Endothelial cell of umbilical vein (primary cell): ENCODE measurements at places on chromosomes 12 and 14.
A peak's percentile ranks its signal among the peaks of the same experiment; 100 is the strongest.

- no peaks in the 10 kb centered on the region for H3K27me3 ChIP-seq
- no peaks in the 10 kb centered on the region for H3K36me3 ChIP-seq
- H3K4me3 ChIP-seq: no peak overlapping the region
- peaks cover 4% of the 10 kb centered on the region for H3K4me1 ChIP-seq
- peak; percentile 58 for DNase-seq
Measured at GRCh38 chr12:79373896-79374499, 316.8 kb downstream of the PAWR start.

- no peaks in the 10 kb centered on the region for H3K4me1 ChIP-seq
- no peak overlapping the region for H3K4me3 ChIP-seq
- DNase-seq: no peak
- H3K36me3 ChIP-seq: no peaks in the 10 kb centered on the region
- no peaks in the 10 kb centered on the region for H3K27me3 ChIP-seq
Measured at GRCh38 chr12:132366341-132366861, 37.0 kb upstream of the GALNT9 start.

DNA sequence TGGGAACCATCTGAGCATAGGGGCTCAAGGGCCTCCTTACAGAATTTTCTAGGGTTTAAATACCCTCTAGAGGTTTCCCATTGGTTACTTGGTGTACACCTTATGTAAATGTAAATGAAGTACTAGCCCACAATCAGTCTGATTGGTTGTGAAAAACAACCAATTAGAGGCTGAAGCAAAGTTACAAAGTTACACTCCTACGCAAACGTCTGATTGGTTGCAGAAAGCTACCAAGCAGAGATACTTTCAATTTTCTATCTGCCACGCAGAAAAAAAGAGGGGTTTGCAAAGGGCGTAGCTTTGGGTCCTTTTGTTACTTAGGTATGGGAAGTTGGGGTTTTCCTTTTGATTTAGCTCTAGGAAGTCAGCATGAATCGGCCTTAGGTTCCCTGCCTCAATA, 1.8 kb upstream of the TMEM19 start:
- no peaks in the 10 kb centered on the region for H3K27me3 ChIP-seq
- peaks cover 4% of the 10 kb centered on the region for H3K4me1 ChIP-seq
- H3K4me3 ChIP-seq: no peak overlapping the region
- DNase-seq: no peak

DNA sequence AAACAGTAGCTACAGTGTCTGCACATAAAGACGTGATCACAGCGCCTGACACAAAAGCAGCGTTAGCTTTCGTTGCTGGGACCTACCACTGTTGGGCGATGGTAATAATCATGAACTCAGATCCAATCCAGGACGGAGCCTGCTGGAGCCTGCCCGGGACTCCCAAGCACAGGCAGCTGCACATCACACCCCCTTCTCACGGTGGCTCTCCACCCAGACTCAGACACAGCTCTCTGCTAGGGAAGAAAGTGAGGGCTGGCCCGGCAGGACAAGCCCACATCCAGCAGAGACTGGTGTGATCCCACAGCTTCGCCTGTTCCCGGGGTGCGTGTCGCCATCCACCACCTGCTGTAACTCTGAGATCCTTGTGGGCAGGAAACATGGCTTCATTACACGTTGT, 49.9 kb upstream of the FOXN3 start:
- no peak overlapping the region for H3K27ac ChIP-seq
- DNase-seq: no peak
- H3K27me3 ChIP-seq: no peaks in the 10 kb centered on the region
- no peaks in the 10 kb centered on the region for H3K36me3 ChIP-seq

GRCh38 chr14:100654814-100655740, 67.9 kb upstream of the BEGAIN start:
- no peaks in the 10 kb centered on the region for H3K4me1 ChIP-seq
- H3K36me3 ChIP-seq: no peaks in the 10 kb centered on the region
- DNase-seq: no peak

DNA sequence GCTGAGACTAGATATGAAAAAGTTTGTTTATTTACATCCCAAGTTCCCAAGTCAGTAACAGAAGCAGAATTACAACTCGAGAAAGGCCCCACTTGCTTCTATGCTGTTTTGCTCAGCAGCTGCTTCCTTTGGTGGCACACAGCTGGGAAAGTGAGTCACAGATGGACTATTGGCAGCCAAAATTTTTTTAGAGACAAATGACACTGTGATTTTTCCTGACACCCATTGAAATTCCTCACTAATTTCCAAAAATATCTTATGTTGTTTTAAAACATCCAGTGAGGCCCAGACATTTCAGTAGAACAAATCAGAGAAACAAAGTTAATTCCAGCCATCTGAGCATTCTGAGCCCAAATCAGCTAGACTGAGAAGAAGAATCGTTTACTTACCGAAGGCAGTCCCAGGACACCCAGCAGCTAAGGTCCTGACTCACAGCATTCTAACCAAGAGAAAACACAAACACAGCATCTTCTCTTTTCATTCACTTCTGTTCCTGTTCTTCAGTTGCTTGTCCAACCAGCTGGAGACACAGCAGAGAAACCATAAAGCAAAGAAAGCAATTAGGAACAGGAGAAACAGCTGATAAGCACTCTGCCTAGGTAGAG, 188.3 kb downstream of the DAD1 start:
- no peaks in the 10 kb centered on the region for H3K4me1 ChIP-seq
- H3K4me3 ChIP-seq: no peak overlapping the region
- H3K27me3 ChIP-seq: peaks cover 33% of the 10 kb centered on the region
- DNase-seq: peak; percentile 29

GRCh38 chr12:132106921-132107320, 37.2 kb downstream of the DDX51 start:
- peaks cover 17% of the 10 kb centered on the region for H3K36me3 ChIP-seq
- no peak overlapping the region for H3K4me3 ChIP-seq
- H3K27ac ChIP-seq: no peak overlapping the region
- no peaks in the 10 kb centered on the region for H3K4me1 ChIP-seq

DNA sequence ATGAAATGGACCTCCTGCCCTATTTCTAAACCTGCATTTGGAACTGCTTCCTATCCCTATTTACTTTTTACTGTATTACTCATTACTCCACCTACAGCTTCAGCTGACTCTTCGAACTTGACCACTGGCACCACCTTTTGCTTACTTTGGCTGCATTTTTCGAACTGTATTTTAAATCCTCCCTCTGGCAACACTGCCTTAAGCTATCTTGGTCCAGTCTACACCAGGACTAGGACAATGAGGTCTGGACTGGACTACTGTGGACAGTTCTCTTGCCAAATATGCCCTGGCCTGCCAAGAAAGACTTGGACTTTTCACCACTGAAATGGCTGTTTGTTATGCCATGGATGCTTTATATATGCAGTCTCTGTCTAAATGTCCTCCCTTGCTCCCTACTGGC, 328.1 kb downstream of the BTG1 start:
- no peaks in the 10 kb centered on the region for H3K36me3 ChIP-seq
- no peaks in the 10 kb centered on the region for H3K27me3 ChIP-seq
- no peak overlapping the region for H3K27ac ChIP-seq
- H3K4me3 ChIP-seq: no peak overlapping the region
- DNase-seq: no peak
